SIG-M5 (cell line): ENCODE measurements at places on chromosomes 3 and 15.

GRCh38 chr3:101017017-101017416 lies 23.8 kb upstream of the ABI3BP start:
- DNase-seq, result no peak

DNA sequence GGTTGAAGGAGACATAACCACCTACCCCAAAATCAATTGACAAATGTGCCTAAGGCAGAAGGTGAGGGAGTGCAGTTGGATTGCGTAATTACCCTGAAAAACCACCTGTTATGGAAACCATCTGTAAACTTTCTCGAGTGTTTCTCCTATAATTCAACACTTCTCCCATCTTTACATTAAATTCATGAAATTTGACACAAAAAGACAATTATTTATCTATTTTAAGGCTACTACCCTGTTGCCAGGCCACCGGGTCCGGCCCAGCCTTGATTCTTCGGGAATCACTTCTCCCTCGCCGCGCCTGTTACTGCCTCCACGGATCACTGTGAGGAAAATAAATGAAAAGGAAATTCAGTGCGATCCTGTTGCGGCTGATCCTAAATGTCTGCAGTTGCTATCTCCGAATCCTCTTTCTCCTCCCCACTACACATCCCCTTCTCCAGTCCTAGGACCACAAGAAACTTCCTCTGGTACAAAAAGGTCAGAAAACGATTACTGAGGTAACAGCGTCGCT lies 646 bp downstream of the IQCB1 start:
- DNase-seq, result no peak

DNA sequence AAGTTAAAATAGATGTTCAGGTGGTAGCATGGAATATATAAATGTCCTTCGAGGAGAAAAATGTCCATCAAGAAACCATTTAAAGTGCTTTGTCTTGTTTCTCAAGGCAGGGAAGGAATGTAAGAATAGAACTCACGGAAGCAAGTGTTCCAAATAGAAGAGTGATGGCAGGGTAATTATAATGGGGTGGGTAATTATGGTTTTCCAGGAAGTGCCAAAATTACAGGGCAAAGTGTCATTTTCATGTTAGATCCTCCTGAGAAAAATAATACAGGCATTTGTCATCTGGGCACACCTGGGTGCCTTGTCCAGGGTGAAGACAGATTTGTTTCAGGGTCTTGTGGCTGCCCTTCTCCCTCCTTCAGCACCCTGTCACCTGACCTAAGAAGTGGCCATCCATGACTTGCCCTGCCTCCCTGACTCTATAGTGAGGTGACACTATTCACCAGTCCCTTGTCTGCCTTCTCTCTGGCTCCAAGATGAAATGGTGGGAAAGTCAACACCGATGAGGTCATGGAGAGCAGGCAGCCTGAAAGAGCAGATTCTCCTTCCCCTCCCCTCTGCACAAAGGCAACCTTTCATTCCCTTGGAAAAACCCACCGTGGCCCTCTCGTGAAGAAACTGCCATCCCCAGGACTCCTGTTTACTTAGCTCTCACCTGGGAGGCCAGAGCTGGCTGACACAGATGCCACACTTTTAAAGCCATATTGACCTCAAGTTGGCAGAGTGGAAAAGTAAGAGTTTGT lies 45.1 kb upstream of the AMOTL2 start:
- DNase-seq, result no peak

GRCh38 chr3:37730825-37731224 lies 130.9 kb upstream of the CTDSPL start:
- DNase-seq, result no peak

GRCh38 chr3:133866141-133866540 lies 29.5 kb downstream of the RAB6B start:
- no peak for DNase-seq

DNA sequence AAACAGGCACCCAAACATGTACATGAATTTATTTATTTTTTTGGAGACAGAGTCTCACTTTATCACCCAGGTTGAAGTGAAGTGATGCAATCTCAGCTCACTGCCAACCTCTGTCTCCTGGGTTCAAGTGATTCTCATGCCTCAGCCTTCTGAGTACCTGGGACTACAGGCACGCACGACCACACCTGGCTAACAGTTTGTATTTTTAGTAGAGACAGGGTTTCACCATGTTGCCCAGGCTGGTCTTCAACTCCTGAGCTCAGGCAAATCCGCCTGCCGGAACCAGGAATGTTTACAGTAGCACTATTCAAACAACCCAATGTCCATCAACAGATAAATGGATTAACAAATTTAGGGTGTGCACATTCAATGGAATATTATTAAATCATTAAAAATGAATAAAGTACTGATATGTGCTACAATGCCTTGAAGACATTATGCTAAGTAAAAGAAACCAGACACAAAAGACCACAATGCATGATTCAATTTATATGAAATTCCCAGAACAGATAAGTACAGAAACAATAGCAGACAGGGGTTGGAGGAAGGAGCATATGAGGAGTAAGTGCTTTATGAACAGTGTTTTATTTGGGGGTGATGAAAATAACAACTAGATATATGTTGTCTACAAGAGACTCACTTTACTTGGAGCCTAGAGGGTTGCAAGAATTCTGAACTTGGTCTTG lies 1.3 kb downstream of the LEO1 start:
- no peak for DNase-seq

GRCh38 chr15:34339946-34340345 lies 2.4 kb upstream of the SLC12A6 start:
- DNase-seq, result no peak

DNA sequence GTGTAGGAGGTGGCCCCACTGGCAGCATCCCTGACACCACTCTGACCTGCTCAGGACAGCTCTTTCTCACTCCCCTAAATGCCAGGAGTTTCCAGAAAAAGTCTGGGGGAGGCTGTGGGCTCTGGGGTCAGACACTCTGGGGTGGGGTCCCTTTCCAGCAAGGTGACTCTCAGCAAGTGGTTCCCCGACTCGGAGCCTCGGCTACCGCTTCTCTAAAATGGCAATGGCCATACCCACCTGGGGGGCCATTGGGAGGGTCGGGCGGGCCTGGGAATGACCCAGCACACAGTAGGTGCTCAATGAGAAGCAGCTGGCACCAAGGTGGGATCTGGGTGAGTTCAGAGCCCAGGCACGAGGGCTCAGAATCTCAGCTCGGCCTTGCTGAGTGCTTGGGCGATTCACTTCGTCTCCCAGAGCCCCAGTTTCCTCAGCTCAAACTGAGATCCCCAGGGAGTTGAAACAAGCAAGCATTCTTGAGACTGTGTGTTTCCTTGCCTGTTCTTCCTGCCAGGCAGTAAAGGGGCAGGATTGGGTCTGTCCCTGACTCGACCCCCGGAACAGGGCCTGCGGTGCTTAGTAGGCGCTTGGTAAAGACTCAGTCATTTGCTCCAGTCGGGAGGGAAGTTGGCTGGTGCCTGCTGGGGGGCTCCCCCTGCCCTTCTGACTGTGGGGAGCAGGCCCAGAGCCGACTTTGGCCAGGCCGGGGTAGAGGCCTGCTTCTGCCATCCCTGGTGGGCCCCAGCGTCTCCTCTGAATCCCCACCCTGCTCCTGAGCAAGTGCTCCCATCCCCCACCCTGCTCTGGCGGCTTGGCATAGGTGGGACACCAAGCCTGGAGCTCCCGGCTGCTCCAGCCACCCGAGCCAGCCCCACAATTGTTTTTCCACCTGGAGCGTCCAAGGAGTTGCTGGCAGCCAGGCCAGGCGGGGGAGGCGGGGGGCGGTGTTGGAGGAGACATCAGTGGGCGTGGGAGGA lies 32.9 kb upstream of the FBLN2 start:
- no peak for DNase-seq

- DNase-seq, result no peak
These were observed 426.3 kb downstream of the MECOM start for GRCh38 chr3:169237201-169237600.

GRCh38 chr15:52463638-52464037 lies 65.0 kb downstream of the MYO5A start:
- DNase-seq, result no peak
